ENCODE measurements at places on chromosomes 1 and 21.

DNA sequence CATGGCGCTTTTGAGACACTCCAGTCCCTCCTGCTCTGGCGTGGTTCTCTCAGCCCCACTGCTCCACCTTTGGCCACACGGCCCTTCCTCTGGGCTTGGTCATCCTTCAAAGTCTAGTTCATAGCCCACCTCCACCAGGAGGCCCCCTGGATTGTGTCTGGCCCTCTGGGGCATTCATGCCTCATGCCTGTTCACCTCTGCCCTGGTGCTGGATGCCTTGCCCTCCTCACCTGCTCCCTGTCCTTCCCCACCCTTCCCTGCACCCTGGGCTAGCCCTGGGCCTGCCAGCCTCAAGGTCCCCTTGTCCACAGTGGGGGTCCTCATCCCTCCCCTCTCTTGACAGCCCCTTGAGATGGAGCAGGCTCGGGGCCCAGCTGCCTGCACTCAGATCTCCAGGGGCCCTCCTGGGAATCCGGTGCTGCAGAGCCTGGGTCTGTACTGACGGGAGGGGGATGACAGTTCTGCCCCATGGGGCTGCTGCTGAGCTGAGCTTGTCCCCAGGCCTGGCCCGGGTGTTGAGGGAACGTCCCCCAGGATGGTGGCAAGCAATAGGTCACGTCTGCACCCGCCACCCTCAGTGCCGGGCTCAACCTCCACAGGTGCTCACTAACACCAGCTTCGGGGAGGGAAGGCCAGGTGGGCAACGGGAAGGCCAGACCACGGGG is 18.4 kb downstream of the PRXL2B start:
- DNase-seq = no peak

GRCh38 chr21:39062196-39062595 is 121.1 kb downstream of the PSMG1 start:
- DNase-seq = no peak

- DNase-seq = no peak
These were observed 37.2 kb upstream of the TSPAN2 start for GRCh38 chr1:115126516-115126915.

DNA sequence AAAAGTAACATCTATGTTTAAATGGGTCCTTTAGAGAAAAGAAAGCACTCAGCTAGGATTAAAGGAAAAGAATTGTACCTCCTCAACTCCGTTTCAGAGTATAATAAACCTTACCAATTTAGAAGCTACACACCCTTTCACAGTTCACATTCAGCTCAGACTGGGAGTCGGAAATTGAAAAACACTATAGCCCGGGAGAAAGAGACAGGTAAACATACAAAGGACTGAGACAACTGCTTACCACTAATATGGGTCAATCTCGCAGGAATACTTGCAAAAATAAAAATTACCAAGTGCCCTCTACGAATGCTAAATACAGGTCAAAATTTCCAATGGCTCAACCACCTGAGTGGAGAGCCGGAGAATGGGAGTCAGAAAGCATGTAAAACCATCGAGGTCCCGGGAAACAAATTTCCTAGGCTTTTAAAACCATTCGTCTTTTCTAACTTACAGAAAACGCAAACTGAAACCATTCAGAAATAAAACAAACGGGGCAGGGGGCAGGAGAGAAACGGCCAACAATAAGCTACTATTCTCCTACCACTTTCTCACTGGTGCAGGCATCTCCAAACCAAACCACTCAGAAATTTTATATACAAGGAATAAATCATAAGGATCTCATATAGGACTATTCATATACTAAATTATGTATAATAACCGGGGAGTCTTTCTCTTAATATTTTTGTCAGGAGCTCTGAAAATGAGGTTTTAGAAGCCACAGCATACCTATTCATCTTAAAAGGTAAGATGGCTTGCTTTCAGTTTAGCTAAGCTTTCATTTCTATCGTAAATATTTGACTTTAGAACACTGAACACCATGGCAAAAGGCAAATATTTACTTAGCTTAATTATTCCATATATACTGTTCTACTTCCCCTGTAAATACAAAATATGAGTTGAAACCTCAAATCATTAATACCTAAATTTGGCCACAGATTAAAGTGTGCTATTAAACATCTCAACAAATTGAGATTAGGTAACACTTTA is 136.5 kb downstream of the RERE start:
- DNase-seq = no peak

DNA sequence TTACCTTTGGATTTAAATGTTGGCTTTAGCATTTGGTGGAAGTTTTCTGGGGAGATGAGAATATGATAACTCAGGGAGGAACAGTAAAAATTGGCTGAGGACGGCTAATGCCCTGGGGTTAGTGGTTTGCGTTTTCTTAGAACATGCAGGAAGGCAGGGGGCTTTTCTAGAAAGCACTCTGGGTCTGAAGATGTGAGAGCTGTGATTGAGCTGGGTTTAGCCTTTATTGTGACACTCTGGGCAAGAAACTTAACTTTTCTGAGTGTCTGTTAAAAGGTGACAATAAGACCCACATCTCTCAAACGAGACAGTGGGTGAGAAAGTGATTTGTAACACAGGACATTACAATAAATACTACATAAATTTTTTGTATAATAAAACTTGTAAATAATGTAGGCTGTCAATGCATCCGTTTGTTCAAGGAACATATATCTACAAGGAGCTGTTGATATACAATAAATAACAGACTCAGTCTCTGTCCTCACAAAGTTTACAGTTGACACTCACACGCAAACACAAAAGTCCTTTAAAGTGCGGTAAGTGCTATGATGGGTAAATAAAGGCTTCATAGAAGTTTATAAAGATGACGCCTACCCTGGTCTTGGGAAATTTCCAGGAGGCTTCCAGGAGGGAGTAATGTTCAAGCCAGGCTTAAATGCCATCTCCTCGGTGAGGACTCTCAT is 49.5 kb upstream of the MRPS6 start:
- DNase-seq = no peak

DNA sequence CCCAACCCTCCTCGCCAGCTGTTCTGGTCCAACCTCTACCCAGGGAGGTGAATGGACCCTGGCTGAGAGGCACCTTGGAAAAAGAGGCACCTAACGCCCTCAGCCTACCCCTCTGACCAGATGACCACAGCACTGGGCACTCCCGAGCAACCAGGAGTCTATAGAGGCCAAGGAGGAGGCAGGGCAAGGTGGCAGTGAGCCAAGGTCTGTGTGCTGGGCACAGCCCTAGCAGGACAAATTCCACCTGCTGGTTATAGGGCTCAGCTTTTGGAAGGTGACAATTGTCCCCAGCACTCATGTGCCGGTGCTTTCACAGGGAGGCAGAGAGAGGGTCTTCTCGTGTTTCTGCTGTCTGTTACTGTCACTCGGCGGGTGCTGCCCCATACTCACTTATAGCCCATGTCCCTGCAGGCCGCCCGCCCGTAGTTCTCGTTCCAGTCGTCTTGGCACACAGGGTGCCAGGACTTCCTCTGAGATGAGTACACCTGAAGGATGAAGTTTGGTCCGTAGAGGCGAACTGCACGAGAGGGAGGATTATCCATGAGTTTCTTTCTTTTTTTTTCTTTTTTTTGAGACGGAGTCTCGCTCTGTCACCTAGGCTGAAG is 27.8 kb downstream of the TMPRSS2 start:
- DNase-seq = no peak

DNA sequence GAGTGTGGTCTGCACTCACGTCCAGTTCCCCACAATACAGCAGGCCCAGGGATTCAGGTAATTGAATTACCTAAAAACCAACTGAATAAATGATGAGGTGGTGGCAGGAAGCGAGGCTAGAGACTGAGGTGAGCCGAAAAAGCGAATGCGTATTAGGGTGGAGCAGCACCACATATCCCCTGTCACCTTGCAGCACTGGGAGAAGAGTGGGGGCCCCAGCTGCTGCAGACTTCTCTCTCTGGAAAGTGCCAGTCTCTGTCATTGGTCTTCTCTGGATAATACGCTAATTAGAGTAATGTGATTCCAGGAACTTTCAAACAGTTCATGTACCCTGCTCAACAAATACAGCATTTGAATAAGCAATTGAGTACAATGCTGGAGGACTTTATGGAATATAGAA is 199.0 kb downstream of the RPS6KC1 start:
- DNase-seq = no peak

- no peak for DNase-seq
These were observed 110.5 kb downstream of the OSBPL9 start for GRCh38 chr1:51727366-51727765.

DNA sequence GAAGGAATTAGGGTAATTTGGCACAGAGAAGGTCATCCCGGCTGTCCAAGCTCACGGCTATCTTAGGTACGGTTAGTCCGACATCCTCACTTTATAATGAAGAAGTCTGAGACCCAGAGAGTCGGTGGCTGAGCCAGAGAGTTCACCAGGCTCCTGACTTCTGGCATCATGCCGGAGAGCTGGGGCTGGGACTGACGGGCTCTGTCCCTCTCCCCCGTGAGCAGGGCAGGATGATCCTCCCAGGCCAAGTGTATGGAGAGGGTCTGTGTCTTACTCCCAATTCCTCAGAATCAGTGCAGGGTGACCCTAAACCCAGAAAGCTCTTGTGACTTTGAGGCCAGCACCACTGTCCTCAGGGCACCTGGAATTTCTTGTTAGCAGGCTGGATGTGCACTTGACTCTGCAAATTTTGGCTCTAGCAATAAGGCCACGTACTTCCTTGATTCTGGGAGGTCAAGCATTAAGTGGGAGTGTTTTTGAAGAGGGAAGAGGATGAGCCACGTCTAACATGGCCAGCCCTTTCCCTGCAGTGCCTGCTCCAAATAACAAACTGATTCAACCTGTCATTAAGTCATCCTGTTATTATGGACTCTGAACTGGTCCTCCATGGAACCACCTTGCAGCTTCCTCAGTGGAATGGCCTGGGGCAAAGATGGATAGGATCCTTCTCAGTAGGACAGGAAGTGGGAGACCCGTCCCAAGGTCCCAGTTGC is 20.8 kb upstream of the BTG2 start:
- no peak for DNase-seq

DNA sequence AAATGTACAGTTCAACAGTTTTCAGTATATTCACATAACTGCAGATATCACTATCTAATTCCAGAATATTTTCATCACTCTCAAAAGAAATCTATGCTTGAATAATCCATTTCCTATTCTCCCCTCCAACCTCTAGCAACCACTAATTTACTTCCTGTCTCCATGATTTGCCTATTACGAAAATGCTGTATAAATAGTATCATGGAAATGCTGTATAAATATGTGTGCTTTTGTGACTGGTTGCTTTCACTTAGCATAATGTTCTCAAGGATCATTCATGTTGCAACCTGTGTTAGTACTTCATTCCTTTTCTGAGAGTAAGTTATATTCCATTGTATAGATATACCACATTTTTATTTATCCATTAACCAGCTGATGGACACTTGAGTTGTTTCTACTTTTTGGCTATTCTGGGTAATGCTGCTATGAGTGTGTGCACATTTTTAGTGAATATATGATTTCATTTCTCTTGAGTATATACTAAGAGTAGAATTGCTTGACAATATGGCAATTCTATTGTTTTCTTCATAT is 115.6 kb downstream of the TNFSF18 start:
- DNase-seq = no peak

DNA sequence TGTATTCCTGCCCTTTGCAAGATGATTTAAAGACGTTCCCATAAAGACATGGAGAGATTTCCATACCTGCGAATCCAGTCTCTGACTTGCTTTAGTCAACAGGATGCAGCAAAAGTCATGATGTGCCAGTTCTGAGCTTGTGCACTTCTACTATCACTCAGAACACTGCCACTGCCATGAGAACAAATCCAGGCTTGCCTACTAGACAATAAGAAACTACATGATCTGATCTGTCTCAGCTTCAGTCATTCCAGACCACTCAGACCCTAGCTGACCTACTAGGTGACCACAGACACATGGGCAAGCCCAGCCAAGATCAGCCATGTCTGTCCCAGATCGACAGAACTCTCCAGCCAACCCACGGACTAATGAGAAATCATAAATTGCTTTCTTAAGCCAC is 219.2 kb downstream of the RRAGC start:
- DNase-seq = no peak

DNA sequence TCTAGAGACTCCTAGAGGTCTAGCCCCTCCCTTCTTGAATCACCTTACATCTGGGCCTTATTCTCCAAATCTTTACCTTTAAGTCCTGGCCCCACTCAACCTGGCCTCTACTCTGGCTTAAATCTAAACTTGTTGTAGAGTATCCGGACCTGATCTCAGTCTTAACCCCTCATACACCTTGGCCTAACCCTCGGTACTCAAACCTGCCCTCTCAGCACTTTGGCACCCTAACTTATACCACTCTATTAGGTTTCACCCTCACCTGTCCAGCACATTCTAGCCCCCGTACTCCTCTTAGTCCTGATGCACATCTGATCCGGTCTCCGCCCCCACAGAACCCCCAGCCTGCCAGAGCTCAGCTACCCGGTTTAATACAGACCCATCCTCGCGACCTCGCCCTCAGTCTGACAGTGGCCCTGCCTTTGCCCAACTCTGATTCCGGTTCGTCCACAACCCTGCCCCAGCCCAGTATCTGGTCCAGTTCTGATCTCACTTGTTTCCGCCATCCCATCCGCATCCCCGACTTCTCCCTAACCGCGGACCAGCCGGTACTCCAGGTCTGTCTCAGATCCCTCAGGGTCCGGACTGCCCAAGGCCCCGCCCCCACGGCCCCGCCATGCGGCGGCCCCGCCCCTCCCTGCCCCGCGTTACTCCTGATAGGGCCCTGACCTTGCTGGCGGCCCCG is 1.5 kb downstream of the TRIM62 start:
- DNase-seq = no peak

DNA sequence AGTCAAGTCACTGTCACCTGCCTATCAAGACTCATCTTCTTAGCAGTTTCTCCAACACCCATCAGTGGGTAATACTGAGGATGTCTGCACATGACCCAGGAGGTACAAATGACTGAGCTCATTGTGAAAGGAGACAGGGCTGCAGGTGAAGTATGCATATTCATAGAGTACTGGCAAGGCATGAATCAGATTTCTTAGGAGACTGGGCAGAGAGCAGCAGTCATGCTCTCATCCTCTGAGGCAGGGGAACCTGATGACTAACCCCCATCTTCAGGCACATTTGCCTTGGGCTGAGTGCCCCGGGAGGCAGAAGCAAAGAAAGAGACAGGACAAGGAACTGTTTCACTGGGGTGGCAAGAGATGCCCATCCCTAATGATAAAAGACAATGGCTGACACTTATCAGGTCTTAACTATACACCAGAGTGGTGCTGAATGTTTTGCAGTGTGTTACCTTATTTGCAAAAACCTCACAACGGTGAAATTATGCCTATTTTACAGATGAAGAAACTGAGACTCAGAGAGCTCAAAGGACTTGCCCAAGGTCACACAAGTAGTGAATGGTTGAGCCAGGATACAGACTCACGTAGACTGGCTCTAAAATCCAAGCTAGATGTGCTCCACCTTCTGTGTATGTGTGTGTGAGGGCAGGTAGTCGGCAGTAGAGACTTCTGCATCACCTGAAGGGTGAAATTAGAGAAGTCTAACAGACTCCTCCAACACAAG is 9.2 kb upstream of the GRHL3 start:
- DNase-seq = no peak

- DNase-seq = no peak
These were observed 576.0 kb downstream of the KIF26B start for GRCh38 chr1:245730801-245731200.

GRCh38 chr1:20361805-20362381 is 71.2 kb downstream of the VWA5B1 start:
- no peak for DNase-seq
